ENCODE measurements at places on chromosomes 13 and 19.

DNA sequence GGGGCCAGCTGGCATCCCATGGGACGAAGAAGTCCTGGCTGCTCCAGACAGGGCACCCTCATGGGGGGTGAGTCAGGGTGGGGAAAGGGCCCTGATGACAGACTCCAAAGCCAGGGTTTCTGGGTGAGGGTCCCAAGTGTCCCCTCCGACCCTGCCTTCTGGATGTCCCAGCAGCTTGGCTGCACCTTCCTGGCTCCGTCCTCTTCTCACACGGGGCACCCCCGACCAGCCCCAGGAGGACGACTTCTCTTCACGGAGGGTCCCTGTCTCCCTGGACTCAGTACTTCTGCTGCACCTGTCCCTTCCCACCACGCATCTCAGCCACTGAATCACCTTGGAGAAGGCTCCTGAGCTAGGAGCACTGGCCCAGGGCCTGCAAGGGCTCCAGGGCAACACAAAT lies 19.9 kb downstream of the MIER2 start:
- no peak for DNase-seq
- H3K4me1 ChIP-seq, result no peaks in the 10 kb centered on the region
- no peak overlapping the region for H3K27ac ChIP-seq
- H3K36me3 ChIP-seq, result peaks cover 51% of the 10 kb centered on the region
- no peaks in the 10 kb centered on the region for H3K27me3 ChIP-seq

GRCh38 chr19:33507021-33507956 lies 14.3 kb downstream of the PEPD start:
- H3K4me1 ChIP-seq, result no peaks in the 10 kb centered on the region
- H3K4me3 ChIP-seq, result no peak overlapping the region
- no peak overlapping the region for H3K27ac ChIP-seq
- H3K27me3 ChIP-seq, result no peaks in the 10 kb centered on the region
- H3K36me3 ChIP-seq, result no peaks in the 10 kb centered on the region
- DNase-seq, result no peak

GRCh38 chr19:51108805-51109146 lies 567 bp upstream of the CTU1 start:
- H3K27ac ChIP-seq, result peak overlapping the region; percentile 4
- DNase-seq, result no peak
- H3K4me3 ChIP-seq, result no peak overlapping the region
- no peaks in the 10 kb centered on the region for H3K36me3 ChIP-seq
- no peaks in the 10 kb centered on the region for H3K27me3 ChIP-seq
- peaks cover 10% of the 10 kb centered on the region for H3K4me1 ChIP-seq

GRCh38 chr19:10399878-10400277 lies 3.5 kb downstream of the CDC37 start:
- no peak for DNase-seq
- H3K4me3 ChIP-seq, result no peak overlapping the region
- H3K27me3 ChIP-seq, result peaks cover 5% of the 10 kb centered on the region
- no peak overlapping the region for H3K27ac ChIP-seq
